ENCODE measurements at places on chromosomes 11 and 22. TPM values are rescaled to one million over a fixed set of nuclear protein-coding genes. Genes with fewer than 3 reads are reported as not detected.

DNA sequence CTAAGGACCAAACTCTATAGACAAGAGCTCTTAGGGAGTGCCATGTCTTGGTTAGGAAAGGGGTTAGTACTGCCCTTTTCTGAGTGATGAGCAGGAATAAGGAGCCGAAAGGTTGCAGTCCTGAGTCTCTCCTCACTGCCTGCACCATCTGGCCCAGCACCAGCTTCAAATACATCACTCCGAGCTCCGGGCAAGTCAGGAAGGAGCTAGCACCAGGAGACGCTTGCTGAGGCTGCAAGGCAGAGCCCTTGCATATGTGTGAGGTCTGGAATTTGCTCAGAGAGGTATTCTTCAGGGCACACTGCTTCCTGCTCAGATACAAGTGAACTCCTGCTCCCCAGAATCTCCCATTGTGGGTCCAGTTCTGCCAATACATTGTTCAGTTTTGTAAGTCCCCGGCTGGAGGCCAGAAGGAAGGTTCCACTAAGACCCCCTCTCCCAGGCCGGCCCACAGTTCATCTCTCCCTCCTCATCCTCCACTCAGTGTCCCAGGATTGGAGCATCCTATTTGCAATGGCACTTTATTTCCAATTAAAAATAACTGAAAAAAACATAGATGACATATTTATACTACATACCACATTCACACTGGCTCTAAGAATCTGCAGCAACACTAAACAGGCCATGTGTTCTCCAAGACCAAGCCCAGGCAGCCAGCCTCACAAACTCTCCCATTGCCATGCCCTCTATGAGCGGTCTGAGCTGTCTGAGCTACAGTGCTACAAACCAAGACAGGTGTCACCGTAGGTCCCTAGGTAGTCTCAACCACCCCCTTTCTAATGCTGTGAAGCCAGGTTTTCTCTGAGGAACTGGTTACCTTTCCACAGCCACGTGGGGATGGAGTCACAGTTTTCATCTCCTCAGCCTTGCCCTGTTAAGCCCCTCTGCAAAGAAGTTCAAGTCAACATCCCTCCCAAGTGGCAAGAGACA lies 55.1 kb upstream of the SPATA19 start:
- no peak for DNase-seq

DNA sequence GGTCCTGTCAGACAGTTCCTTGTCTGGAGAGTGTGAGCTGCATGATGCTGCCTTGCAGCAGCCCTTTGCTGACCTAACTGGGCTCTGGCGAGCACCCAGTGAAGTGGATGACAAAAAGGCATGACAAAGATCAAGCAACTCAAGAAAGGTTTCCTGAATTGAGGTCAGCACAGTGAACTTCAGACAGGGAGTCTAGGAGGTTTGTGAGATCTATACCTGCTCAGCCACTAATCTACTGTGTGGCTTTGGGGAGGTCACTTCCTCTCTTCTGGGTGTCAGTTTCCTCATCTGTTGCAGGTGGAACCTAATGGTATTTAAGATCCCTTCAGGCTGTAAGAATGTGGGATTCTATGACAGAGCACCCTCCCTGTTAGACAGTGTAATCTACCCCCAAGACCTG lies 213.9 kb upstream of the NARS2 start:
- no peak for DNase-seq

GRCh38 chr22:30424534-30425326 lies 838 bp upstream of the MTFP1 start:
- no peak for DNase-seq

DNA sequence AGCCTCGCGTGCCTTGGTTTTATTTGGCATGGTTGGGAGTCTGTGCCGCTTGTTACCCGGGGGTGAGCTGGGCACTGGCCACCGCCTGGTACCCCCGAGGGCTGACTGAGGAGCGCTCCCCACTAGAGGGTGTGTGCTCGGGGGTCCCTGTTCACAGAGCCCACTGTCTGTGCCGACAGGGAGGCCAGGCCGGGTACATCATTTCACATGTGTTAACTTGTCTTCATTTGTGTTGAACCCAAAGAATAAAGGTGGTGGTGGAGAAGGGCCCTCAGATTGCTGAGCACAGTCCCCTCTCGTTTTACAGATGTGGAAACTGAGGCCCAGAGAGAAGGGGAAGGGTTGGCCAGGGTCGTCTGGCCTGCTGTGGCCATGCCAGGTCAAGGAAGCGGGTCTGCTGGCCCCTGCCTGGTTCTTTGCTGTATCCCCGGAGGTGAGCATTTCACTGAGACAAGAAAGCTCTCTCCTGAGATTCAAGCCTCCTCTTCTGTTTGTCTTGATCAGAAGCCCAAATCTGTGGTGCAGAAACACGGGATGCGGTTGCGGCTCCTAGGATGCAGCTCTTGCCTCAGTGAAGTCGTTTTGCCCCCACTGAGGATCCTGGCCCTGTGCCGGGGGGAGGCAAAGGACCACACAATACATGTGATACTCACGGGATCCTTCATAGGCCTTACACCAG lies 60.8 kb downstream of the FBLN1 start:
- DNase-seq, result no peak

DNA sequence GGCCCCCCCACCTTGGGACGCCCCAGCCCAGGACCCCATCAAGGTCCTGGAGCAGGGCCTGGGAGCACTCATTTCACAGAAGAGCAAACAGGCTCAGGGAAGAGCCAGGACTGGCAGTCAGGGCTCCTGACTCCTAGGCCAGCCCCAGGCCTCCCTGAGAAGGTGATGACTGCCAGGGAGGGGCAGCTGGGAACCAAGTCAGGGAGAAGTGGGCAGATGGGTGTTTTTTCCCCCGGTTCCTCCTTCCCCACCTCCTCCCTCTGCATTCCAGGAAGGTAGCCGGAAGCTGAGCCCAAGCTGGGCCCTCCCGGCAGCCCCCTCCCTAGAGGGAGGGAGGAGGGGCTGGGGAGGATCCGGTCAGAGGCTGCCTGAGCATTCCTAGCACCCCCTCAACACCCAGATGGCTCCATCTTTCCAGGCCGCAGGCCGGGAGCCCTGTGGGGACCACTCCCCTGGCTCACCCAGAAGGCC lies 19.6 kb downstream of the MYRF start:
- DNase-seq, result peak; percentile 71

- DNase-seq, result no peak
Observed at GRCh38 chr11:70243912-70244652, 26.4 kb upstream of the PPFIA1 start.

DNA sequence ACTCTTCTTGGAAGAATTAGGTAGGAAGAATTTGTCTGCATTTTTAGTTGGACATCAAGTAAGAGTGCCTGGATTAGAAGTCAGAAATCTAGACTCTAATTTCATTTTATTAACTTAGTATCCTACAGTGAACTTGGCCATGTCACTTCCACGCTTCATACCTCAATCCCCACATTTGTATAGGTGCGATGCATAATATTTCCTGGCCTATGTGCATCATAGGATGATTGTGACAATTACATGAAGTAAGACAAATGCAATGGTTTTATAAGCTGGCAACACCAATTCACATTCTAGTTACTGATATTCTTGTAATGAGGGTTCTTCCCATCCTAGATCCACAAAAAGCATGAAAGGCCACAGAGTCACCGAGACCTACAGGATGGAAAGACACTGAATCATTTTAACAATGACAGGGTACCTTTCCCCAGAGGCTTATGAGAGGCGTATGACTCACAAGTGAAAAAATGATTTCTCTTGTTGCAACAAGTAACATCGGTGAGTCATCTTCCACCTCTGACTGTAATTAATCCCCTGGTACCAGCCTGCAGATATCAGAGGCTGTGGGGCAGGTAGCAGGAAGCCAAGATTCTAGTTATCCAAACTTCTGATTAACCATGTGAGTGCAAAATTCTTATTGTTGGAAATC lies 56.0 kb upstream of the OR5AK2 start:
- no peak for DNase-seq

DNA sequence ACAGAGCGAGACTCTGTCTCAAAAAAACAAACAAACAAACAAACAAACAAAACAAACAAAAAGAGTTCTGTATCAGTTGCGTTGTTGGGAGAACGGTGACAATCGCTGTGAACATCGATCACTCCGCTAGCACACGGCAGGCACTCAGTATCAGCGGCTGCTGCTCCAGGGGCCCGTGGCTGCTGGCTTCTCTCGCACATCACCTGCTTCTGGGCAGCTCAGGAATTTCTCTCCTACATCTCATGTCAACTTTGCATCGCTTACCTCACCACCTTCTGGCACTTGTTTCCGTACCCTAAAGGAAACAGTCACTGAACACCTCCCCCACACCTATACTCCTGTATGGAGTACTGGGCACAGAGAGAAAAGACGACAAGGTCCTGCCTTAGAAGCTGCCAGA lies 70.3 kb upstream of the WNT7B start:
- DNase-seq, result no peak

GRCh38 chr22:28096161-28096560 lies 177.1 kb upstream of the PITPNB start:
- DNase-seq, result no peak

Gene FGF4
- polyA plus RNA-seq, result not detected

Gene MPZL3
- 6.8 TPM for polyA plus RNA-seq

DNA sequence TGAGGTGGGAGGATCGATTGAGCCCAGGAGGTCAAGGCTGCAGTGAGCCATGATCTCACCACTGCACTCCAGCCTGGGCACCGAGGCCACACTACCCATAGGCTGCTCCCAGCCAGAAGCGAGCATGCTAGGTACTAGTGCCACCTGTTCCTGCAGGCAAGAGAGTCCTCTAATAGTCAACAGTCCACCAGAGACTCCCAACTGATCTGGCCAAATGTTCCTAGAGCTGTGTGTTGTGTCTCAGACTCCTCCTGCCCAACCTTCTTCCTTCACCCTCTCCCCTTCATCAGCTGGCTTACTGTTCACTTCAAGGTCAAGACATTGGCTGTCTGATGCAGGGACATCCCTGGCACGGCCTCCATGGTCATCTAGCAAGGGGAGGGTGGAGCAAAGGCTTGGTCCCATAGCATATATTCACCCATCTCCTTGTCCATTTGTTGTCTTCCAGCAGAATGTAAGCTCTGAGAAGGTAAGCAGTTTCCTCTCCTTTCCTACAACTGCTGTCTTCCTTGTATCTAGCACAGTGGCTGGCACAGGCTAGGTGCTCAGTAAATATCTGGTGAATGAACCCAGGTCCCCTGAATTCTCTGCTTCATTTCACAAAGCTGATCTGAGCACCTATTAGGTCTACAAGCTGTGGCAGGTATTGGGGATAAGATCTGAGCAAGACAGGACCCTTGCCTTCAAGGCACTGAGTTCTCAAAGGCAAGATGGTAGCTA lies 126.2 kb upstream of the SERPIND1 start:
- DNase-seq, result no peak

- no peak for DNase-seq
Observed at GRCh38 chr11:76008474-76008873, 193.5 kb downstream of the UVRAG start.

DNA sequence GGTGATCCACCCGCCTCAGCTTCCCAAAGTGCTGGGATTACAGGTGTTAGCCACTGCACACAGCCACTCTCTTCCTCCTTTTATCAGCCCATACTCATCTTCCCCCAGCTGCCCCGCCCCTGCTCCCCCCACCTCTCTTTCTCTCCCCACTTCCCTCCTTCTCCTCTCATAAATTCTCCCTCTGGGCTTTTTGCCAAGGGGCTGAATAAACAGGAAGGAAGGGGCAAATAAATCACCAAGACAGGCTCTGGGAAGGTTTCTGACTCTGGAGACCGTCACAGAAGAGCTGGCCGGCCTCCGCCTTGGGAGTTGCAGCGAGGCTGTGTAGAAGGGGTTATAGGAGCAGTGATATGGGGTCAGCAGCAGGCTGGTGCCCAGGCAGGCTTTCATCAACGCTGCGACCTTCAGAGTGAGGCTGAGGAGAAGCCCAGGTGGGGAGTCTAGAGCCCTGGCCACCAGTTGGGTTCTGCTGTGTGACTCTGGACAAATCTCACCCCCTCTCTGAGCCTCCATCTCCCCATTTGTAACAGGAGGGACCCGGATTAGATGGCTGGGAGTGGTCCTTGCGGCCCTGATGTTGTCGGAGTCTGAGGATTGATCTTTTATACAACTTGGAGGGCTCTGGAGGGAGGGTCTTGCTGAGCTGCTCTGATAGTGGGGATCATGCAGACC lies 62.6 kb upstream of the RASD2 start:
- peak; percentile 95 for DNase-seq

Gene MPZL2
- polyA plus RNA-seq, result 21.3 TPM

GRCh38 chr11:36741515-36741914 lies 143.5 kb upstream of the RAG2 start:
- no peak for DNase-seq

DNA sequence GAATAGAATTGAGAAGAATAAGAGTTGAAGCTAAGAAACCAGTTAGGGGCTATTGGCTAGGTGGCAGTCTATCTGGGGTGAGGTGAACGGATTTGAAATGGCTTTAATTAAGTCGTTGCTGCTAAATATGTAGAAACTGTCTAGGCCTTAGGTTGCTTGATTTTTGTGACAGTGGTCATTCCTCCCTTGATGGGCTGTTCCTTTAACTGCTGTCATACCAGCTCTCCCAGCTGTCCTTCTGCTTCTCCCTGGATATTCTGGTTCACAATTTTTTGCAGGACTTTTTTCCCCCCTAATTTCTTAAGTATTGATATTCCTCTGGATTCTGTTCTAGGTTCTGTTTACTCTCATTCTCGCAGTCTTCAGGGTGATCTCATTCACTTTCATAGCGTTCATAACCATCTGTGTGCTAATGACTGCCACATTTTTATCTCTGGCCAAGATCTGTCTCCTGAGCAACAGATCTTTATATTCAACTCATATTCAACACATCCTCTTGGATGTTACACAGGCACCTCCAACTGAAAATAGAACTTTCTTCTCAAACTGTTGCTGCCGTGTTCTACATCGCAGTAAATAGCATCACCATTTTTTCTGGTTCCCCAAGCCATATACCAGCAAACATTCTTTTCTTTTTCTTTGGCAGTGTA lies 134.1 kb downstream of the UVRAG start:
- no peak for DNase-seq

- DNase-seq, result no peak
Observed at GRCh38 chr22:45227645-45228400, 12.9 kb downstream of the KIAA0930 start.

Gene KCNA4
- polyA plus RNA-seq, result 0.16 TPM

Gene LINC01488
- polyA plus RNA-seq, result 0.08 TPM

DNA sequence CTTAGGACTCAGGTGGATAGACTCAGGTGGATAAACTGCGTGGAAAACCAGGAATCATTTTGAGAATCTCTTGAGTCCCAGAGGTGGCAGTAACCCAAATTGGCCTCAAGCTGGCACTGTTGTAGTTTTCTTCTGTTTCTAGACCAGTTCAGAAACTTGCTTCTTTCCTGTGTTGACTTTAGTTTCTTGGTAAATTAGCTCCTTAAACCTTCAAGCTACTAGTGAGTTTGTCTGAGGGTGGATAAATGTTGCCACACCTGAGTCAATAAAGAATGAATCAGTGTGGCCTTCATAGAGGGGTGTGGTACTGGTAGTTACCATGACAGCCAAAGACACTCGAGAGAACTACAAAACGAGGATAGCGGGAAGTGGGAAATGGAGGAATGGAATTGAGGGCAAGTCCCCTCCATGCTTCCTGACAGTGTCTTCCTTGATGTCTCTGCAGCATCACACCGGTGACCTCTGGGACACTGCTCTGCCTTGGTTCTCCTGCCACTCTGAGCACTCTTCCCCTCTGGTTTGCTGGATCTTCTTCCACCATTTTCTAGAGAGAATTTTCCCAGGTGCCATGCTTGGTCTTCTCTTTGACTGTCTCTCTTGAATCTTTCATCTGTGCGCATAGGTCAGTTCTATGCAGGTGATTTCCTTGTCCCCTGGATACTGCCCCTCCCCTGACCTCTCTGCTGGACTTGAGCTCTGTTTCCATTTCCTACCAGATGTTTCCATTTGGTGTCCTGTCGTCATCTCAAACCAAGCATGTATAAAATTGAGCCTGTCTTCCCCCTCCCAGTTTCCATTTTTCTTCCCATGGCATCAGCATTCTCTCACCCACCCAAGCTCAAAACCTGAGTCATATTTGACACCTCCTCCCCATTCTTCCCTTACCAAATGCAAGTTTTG lies 7.2 kb downstream of the POLD4 start:
- no peak for DNase-seq

Data from renal cortex interstitium (tissue), 15 donors.